ENCODE measurements at places on chromosomes 11 and 22. TPM values are rescaled to one million over a fixed set of nuclear protein-coding genes. Genes with fewer than 3 reads are reported as not detected.
A peak's percentile ranks its signal among the peaks of the same experiment; 100 is the strongest.

The BTG4 gene
- total RNA-seq, result not detected

The IRAG1 gene
- 6.1 TPM for total RNA-seq

The TP53AIP1 gene
- total RNA-seq, result not detected

The MS4A6E gene
- not detected for total RNA-seq

GRCh38 chr11:8018484-8019313, 31.6 kb downstream of the EIF3F start:
- H3K27me3 ChIP-seq, result peaks cover 72% of the 10 kb centered on the region
- H3K4me1 ChIP-seq, result peaks cover 14% of the 10 kb centered on the region
- H3K4me3 ChIP-seq, result peak overlapping the region; percentile 87
- DNase-seq, result peak; percentile 53
- H3K36me3 ChIP-seq, result no peaks in the 10 kb centered on the region
- peak overlapping the region; percentile 84 for H3K27ac ChIP-seq

DNA sequence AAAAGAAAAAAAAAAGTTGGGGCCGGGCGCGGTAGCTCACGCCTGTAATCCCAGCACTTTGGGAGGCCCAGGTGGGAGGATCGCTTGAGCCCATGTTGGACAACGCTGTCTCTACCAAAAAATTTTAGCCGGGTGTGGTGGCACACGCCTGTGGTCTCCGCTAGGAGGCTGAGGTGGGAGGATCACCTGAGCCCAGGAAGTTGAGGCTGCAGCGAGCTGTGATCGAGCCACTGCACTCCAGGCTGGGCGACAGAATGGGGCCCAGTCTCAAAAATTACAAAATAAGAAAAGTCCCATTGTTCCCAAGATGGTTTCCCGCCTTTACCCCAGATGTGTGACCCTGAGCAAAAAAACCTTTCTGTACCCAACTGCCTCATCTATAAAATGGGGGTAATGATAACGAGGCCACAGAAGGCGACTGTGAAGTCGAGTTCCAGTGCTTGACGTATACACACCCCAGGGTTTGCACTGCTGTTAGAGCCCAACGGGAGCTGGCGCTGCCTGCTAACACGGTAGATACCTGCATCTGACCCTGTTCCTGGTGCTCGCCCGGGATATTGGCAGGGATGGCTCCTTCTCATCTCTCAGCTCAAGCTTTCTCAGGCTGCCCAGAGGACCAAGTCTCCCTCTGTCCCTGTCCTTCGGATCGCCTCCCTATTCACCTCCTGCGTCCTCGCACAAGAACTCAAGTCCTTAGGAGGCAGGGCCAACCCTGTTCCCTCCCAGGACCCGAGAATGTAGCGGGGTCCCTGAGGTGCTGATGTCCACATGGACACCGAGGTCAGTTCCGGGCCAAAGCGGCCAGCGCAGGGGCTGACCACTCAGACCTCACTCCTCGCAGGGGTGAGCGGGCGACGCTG, 1.1 kb upstream of the RPLP2 start:
- H3K4me3 ChIP-seq, result peak overlapping the region; percentile 97
- no peaks in the 10 kb centered on the region for H3K27me3 ChIP-seq
- H3K4me1 ChIP-seq, result peaks cover 27% of the 10 kb centered on the region
- peak overlapping the region; percentile 98 for H3K27ac ChIP-seq

DNA sequence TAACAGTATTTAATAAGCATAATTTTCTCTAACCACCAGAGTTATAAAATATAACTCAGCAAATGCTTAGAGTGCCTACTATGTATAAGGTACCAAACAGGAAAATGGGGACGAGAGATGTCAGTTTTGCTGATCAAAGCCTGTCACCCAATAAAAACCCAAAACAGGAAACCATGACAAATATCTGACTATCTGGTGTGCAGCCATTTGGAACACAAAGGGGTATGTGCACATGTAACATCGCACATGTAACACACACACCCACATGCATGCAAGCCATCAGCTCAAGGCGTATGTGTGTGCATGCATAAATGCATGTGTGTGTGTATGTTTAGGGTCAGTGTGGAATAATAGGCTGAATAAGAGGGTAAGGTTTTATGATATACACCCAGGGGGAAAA, 64.2 kb downstream of the PRR5L start:
- H3K27me3 ChIP-seq, result peaks cover 28% of the 10 kb centered on the region
- no peak overlapping the region for H3K4me3 ChIP-seq
- no peak for DNase-seq
- H3K27ac ChIP-seq, result no peak overlapping the region
- no peaks in the 10 kb centered on the region for H3K36me3 ChIP-seq

DNA sequence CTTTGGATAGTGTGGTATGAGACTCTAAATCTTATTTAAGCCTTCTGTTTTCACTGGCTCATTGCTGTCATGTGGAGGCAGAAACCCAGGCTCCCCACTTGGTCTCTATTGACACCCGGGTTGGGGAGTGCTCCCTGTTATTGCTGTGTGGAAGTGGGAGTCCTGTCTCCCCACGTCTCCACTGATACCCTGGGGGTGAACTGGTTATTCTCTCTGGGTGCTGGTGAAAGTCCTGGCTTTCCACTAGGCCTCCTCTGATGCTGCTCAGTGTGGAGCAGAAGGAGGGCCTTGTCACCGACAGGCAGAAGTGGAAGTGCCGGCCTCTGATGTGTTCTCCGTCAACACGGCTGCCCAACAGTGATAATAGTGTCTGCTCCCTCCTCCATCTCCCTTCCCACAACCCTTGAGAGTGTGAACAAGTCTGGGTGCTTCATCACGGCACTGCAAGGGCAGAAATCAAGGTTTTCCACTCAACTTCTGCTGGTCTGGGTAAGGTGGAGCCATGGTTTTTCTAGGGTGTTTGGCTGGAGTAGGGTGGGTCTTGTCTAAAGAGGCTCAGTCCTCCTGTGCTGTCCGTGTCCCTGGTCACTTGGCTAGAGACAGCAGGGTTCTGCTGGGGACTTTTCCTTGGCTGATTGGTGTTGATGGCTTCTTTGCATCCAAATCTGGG, 240.7 kb upstream of the B3GAT1 start:
- H3K27me3 ChIP-seq, result peaks cover 10% of the 10 kb centered on the region
- no peaks in the 10 kb centered on the region for H3K36me3 ChIP-seq

GRCh38 chr11:85845124-85845631, 10.0 kb upstream of the CCDC83 start:
- H3K27ac ChIP-seq, result no peak overlapping the region
- no peak for DNase-seq

DNA sequence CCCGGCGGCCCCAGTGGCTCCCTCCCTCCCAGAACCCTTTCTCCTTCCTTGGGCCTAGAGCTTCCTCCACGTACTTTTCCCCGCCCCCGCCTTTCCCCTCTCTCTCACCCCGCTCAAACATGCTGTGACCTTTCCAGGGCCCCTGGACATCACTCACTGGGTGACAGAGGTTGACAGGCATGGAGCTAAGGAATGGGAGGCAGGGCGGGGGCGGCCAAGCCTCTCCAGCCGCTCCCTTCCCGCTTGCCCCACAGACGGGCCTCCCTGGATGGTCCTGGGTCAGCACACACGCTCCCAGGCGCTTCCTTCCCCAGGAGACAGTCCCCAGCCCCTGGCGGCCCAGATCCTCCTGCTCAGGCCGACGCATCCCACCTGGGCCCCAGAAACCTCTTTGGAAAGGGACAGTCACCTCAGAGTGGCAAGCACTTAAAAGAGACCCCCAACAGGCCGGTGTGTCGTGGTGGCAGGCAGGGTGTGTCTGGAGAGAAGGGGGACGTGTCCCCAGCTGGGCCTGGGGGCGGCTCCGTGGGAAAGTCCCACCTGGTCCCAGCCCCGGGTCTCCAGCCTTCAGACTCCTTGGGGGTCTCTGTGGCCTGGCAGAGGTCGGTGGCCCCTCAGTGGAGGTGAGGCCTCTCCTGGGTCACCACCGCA, 8.8 kb downstream of the H19 start:
- no peaks in the 10 kb centered on the region for H3K4me1 ChIP-seq
- no peak overlapping the region for H3K27ac ChIP-seq
- no peak overlapping the region for H3K4me3 ChIP-seq
- DNase-seq, result no peak
- no peaks in the 10 kb centered on the region for H3K36me3 ChIP-seq

DNA sequence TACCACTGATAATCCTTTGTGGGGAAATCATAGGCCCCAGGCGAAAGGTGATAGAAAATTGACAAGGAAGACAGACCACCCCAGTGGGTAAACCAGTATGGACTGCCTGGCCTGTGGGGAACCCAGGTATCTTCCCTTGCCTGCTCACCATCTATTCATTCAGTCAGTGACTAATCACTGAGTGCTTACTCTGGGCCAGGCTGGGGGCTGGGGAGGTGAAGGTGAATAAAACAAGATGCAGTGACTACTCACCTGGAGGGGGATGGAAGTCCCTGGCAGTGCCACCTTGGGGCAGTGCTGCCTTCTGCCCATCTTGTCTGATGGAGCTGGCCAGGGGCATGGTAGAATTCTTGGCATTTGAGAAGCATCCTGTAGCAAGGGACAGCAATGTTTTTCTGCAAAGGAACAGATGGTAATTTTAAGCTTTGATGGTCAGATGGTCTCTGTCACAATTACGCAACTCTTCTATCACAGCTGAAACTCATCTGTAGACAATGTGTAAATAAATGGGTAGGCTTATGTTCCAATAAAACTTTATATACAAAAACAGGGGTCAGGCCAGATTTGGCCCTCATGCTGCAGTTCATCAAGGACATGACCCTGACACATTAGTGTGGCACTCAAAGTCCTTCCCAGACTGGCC, 4.6 kb downstream of the ISX start:
- H3K4me3 ChIP-seq, result no peak overlapping the region
- H3K4me1 ChIP-seq, result no peaks in the 10 kb centered on the region
- no peak for DNase-seq
- H3K36me3 ChIP-seq, result no peaks in the 10 kb centered on the region
- H3K27ac ChIP-seq, result no peak overlapping the region

DNA sequence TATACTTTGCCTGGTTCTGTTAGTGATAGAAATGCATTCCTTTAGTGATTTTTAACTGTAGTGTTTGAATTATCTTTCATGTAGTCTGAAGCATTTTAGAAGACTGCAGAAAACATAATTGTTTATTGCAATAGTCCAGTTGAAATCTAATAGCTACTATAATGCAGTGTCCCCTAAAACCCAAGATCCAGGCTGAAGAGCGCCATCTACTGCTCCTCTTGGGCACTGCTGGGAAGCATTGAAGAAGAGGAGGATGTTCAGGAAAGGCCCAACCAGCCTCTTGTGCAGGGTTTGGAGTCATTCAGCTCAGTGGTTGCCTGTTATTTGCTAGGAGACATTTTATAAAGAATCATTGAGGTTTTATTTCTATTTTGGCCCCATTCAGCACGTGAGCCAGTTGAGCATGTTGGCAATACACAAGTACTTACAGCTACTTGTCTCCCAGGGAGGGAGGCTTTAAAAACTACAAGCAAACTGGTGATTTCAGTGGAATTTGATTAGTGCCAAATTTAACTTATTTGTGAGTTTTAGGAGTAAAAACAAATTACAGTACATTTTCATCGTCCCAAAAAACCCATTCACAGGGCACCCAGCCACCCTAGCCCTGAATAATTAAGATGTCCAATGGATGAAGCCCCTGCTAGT, 74.9 kb upstream of the HORMAD2 start:
- peak; percentile 75 for DNase-seq
- H3K27ac ChIP-seq, result no peak overlapping the region
- H3K27me3 ChIP-seq, result no peaks in the 10 kb centered on the region

GRCh38 chr11:26730414-26731083, 8.7 kb upstream of the SLC5A12 start:
- DNase-seq, result no peak
- no peak overlapping the region for H3K4me3 ChIP-seq
- no peaks in the 10 kb centered on the region for H3K4me1 ChIP-seq
- H3K27me3 ChIP-seq, result no peaks in the 10 kb centered on the region
- peaks cover 3% of the 10 kb centered on the region for H3K36me3 ChIP-seq

GRCh38 chr11:45149483-45150056, 3.1 kb downstream of the PRDM11 start:
- peaks cover 18% of the 10 kb centered on the region for H3K27me3 ChIP-seq
- no peak for DNase-seq
- peaks cover 30% of the 10 kb centered on the region for H3K4me1 ChIP-seq
- peaks cover 4% of the 10 kb centered on the region for H3K36me3 ChIP-seq
- H3K27ac ChIP-seq, result no peak overlapping the region
- H3K4me3 ChIP-seq, result peak overlapping the region; percentile 95

DNA sequence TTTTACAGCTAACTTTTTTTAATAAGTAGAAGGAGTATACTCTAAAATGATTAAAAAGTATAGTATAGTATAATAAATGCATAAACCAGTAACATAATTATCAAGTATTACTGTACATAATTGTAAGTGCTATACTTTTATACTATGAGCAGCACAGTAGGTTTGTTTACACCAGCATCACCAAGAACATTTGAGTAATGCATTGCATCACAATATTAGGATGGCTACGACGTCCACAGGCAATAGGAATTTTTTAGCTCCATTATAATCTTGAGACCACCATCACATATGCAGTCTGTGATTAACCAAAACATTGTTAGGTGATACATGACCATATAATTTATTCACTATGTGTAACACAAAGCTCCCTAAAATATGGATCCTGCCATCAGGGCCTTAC, 20.4 kb downstream of the RNF141 start:
- peaks cover 13% of the 10 kb centered on the region for H3K4me1 ChIP-seq
- H3K27ac ChIP-seq, result no peak overlapping the region
- H3K4me3 ChIP-seq, result no peak overlapping the region
- DNase-seq, result no peak

DNA sequence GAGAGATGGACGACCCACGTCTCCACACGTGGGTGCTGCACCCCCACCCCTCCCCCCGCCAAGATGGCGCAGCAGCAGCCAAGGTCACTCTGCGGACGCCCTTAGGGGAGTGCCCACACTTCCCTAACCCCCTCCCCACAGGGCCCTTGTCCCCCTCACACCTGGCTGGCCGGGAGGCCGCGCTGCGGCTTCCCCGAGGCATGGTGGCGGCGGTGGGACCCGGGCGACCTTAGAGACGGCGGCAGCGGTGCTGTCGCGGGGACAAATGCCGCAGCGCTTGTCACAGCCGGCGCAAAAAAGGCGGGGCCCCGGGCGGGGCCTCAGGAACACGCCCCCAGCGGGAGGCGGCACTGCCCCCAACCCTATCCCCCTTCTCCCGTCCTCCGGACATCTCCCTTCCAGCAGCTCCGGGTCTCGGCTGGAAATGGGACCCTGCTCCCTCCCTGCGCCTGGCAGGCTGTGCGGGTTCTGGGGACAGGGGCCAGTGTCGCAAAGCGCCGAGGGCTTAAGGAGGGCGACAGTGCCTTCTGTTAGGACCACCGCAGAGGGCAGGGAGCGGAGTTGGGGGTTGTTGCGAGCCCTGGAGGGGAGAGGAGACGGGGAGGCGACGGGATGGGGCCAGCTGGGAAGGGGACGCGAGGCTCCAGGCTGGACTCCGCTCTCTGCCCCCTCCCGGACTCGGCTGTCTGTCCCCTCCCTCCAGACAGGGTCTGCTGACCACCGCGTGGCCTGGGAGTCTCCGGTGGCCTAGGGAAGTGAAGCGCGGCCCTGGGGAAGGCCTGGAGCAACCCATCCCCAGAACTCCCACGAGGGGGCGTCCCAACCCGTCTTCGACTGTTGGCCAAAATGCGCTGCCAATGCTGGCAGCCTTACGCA, at the start of gene CHCHD10:
CHCHD10 (minus strand) TSS at position 300 of the 876 bp plus-strand sequence; CDS start at position 202, 98 bp downstream.
- peak within 1 kb of the TSS; percentile 94 for H3K4me3 ChIP-seq
- no peaks in the 10 kb centered on the region for H3K36me3 ChIP-seq
- H3K27ac ChIP-seq, result peak within 1 kb of the TSS; percentile 96
- H3K27me3 ChIP-seq, result no peaks in the 10 kb centered on the region
